ENCODE measurements at places on chromosomes 16 and 17.
A peak's percentile ranks its signal among the peaks of the same experiment; 100 is the strongest.

GRCh38 chr17:77640252-77640651 is 318.3 kb upstream of the TNRC6C start:
- DNase-seq = no peak

GRCh38 chr17:70098030-70098429 is 23.0 kb downstream of the KCNJ16 start:
- DNase-seq = no peak

DNA sequence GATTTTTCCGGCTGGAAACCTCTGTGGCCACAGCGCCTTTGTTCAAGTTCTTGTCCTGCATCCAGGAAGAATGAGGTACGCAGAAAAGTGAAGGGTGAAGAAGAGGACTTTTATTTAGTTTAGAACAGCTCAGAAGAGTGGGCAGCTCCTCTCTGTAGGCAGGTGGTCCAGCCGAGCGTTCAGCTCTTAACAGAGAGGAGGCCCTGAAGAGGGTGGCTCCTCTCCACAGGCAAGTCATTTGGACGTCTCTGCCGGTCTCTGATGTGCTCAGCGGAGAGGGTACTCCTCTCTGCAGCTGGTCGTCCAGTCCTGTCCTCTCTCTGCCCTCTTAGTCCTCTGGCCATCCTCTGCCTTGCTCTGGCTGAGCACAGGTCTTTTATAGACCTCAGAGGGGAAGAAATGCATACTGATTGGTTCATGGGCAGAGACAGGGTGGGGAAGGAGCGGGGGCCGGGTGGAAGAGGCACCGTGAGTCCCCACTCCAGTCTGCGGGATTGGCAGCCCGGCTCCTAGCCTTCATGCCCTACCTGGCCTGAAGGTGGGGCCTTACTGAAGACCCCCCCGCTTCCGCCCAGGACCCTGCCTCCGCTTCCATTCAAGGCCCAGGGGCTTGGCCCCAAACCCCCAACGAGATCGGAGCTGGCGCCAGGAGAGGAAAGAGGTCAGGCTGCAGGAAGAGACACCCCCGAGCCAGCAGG is 70.0 kb upstream of the NKD1 start:
- no peak for DNase-seq

GRCh38 chr16:66226762-66227161 is 139.7 kb upstream of the CDH5 start:
- DNase-seq = peak; percentile 20

DNA sequence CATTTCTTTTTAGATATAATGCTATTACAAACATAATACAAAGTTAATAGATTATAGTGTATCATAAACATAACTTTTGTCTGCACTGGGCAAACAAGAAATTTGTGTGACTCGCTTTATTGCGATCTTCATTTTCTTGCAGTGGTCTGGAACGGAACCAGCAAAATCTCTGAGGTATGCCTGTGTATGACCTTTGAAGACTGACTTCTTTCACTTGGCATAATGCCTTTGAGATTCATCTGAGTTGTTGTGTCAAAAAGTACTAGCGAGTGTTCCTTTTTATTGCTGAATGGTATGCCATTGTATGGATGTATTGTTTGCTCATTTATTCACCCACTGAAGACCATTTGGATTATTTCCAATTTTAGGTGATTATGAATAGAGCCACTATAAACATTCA is 69.2 kb downstream of the TANC2 start:
- peak; percentile 73 for DNase-seq

- no peak for DNase-seq
Measured at GRCh38 chr16:82460766-82461165, 166.0 kb upstream of the CDH13 start.

DNA sequence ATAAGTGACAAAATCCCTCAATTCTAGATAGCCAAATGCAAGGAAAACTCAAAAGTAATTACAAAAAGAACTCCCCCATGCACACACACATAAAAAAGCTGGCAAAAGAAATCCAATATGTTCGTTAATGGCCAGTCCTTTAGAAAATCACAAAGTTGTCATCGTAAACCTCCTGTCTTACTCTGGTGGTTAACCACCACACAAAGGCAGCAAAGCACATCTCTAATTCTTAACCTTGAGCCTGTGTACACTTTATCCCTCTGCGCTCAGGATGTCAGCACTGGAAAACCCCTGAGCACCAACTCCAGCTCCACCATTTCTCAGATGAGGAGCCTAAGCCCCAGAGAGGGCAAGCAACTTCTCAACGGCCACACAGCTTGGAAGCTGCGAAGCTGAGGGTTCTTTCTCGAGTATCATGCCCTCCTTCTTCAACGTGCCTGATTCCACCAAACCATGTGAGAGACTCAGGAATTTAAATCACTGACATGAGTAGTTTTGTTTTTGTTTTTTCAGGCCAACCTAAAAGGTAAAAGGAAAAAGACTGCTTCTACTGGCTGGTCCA is 72.5 kb downstream of the C16orf95 start:
- DNase-seq = no peak

DNA sequence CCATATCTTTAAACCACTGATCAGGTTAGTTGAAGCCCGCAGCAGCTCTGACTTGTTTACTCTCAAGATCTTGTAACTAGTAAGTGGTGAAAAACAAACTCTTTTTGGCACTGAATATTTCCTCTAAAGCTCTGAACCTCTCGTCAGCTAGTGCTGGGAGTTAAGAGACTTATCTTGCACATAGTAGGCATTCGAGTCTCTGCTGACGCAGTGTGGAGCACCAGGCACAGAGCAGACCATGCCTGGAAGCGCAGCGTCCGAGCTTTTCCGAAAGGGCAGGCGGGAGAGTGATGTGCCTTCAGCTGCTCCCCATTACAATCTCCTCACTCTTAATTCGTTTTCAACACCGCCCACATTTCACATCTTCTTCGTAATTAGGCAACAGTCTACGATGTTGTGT is 63.0 kb downstream of the SMG6 start:
- DNase-seq = peak; percentile 55

- DNase-seq = no peak
Measured at GRCh38 chr16:4927661-4928060, 9.3 kb downstream of the PPL start.

DNA sequence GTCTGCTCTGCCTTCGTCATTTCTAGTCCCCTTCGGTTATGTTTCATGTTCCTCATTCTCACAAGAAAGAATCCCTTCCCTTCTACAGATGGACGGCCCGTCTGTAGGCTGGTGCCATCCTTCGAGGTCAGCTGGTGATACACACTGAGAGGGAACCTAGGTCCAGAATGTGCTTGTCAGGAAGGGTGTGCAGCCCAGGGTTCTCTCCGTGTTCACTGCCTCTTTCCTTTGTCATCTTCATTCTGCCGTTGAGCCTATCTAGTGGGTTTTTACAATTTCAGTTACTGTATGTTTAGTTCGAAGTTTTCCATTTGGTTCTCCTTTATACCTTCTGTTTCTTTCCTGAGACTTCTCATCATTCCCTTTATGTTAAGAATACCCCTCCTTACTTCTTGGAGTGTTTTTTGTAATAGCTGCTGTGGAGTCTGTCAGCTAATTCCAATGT is 18.9 kb downstream of the KIAA0513 start:
- DNase-seq = no peak

DNA sequence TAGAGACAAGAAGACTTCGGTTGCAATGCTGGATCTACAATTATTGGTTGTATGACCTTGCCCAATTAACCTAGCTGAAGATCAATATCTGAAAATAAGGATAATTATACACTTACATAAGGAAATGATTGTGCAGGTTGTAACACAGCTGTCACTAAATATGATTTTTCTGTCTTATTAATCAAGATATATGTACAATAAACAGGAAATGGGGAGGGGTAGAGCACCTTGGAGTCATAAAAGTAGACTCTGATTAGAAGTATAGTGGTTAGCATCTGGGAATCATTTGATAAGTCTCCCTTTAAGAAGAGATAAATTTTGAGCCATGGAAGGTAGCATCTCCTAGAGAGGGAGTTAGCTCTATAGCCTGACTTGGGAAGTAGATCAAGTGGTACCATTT is 369.2 kb downstream of the SHISA9 start:
- no peak for DNase-seq

GRCh38 chr17:9479964-9480363 is 95.7 kb downstream of the STX8 start:
- DNase-seq = no peak

DNA sequence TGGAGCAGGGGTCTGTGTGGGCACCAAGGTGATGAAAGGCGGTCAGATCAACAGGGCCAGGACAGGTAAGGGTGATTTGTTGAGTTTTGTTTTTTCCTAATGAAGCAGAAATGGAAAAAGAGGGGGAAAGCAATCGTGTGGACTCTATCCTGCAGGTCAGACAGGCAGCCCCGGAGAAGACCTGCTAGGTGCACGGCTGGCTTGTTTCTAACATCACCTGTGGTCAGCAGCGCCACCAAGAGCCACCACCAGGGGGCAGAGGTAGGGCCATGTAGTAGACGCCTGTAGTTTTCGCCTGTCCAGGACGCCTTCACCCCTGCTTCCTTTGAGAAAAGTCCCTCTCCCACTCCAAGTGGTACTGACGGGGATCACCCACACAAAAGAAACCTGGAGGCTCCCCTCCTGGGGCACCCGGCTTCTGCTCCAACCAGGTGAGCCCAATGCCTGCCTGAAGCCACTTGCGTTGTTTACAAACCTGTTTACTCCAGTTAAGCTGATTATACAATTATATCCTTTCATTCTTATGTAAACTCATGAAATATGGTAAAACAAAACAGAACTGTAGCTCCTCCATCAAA is 54.2 kb upstream of the SEC14L1 start:
- DNase-seq = peak; percentile 65

- peak; percentile 29 for DNase-seq
Measured at GRCh38 chr17:41620583-41621434, 3.6 kb downstream of the KRT17 start.

DNA sequence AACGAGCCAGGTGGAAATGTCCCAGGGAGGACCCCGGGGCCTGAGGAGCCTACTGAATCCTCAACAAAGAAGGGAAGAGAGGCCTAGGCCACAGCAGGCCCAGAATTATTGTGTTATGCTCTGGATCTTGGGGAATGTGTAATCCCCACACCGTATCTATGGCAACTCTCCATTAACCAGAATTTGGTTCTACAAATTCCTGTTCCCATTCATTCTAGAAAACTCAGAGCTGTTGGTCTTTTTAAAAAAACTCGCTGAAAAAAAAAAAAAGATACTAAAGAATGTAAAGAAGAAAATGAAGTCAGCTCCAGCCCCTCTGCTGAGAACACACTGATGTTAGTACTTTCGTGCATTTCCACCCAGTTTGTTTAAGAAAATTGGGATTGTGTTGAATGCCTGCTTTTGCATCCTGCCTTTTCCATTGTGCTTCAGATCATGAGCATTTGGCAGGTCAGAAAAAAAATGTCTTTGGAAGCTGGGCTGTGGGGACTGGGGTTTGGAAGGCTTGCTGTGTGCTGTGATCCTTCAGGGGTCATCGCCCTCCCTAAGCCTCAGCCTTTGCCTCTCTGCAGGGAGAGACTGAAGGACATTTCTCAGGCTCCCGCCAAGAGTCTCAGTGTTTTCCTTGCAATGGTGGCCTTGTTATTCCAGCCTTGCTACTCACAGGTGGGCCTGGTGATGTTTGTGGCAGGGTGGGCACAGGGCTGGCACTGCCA is 69.5 kb downstream of the SREBF1 start:
- peak; percentile 61 for DNase-seq

- no peak for DNase-seq
Measured at GRCh38 chr16:24753437-24753836, 24.0 kb downstream of the TNRC6A start.

GRCh38 chr17:15171167-15172047 is 93.7 kb downstream of the PMP22 start:
- peak; percentile 82 for DNase-seq

GRCh38 chr17:4362141-4362540 is 4.3 kb downstream of the UBE2G1 start:
- no peak for DNase-seq

DNA sequence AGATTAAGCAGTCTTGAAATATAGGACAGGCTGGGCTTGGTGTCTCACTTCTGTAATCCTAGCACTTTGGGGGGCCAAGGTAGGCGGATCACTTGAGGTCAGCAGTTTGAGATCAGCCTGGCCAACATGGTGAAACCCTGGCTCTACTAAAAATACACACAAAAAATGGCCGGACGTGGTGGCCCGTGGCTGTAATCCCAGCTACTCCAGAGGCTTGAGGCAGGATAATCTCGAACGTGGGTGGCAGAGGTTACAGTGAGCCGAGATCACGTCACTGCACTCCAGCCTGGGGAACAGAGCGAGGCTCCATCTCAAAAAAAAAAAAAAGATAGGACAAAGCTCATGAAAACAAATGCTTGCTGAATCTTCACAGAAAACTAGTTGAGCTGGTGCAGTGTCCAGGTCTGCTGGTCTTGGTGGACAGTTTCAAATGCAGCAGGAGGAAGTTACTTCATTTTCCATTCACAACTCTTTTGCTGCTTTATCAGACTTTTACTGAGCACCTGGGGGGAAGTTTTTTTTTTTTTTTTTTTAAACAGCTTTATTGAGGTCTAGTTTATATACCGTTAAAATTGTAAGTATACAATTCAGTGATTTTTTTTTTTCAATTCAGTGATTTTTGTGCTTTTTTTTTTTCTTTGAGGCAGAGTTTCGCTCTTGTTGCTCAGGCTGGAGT is 45.2 kb downstream of the SNX29 start:
- DNase-seq = no peak

DNA sequence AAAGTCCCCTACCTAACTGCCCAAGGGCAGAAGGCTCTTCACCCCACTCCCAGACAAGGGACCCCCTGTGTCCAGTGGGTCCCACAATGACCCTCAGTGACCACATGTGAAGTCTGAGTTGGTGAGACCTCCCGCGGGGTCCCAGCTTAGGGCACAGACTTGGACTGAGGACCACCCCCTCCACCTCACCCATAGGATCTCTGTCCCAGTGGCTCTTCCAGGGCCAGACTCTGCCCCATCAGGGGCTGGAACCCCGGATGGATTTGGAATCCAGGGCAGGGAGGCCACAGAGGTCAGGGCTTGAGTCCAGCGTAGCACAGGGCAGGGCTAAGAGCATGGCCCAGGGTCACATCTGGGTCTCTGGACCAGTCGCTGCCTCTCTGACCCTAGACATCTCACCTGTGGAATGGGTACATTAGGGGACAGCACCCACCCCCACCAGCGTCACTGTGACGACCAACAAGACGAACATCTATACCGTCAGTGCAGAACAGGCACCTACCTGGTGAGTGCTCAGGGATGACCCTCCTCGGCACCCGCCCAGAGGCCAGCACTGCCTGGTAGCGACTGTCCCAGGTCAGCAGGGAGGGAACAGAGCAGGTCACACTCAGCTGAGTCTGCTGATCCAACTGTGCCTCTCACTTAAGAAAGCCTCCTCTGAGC is 37.7 kb downstream of the TNFRSF13B start:
- DNase-seq = no peak

- no peak for DNase-seq
Measured at GRCh38 chr17:71664861-71665260, 456.0 kb upstream of the SOX9 start.
